ENCODE measurements at places on chromosomes 12 and 14. TPM values are rescaled to one million over a fixed set of nuclear protein-coding genes. Genes with fewer than 3 reads are reported as not detected.

GRCh38 chr12:87922736-87923135 is 106.5 kb downstream of the C12orf50 start:
- DNase-seq = no peak

GRCh38 chr14:104361921-104362681 is 217.5 kb upstream of the C14orf180 start:
- DNase-seq = peak; percentile 35

DNA sequence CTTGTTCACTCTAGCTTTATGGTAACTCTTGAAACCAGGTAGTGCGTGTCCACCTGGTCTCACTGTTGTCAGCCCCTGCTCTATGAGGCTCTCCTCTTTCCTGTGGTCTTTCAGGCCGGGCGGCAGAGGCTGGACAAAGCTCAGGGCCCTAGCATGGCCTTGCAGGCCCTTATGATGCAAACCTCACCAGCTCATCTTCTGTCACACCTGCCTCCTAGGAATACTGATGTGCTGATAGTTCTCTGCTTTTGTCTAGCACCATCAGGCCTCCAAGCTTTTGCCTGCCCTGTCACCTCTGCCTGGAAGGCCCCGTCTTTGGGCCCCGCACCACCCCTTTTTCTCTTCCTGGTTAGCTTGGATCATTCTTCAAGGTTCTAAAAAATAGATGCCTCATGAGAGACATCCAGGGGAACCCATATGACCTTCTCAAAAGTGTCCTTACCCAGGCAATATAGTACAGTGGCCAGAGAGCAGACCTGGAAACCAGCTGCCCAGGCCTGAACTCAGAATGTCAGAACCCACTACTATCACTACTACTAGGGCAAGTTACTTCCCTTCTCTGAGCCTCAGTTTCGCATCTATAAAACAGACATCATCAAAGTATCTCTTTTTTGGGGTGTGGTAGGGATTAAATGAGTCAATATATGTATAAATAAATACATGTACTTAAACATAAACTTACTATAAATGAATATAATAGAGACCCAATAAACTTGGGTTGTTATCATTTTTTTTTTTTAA is 91.7 kb downstream of the ZFP36L1 start:
- DNase-seq = no peak

DNA sequence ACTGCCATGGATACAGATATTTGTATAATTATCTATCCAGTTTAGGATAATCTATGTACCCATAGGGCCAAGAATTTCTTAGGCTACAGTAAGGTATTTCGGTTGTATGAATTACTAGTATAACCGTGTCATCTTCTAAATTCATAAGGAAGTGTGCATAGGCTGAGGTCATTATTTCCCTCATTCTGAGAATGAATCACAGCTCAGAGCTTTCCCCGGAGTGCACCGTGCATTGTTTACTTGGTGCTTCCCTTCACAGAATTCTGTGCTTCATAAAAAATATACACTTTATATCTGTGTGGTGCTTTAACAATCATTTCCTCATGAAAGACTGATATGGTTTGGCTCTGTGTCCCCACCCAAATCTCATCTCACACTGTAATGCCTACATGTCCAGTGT is 514.1 kb downstream of the ETNK1 start:
- no peak for DNase-seq

Gene TAS2R9
- not detected for total RNA-seq

GRCh38 chr14:34325493-34325892 is 136.5 kb downstream of the SPTSSA start:
- DNase-seq = no peak

Gene MYH6
- total RNA-seq = not detected

Gene PRH2
- not detected for total RNA-seq

Measured in endodermal cell (in vitro differentiated cells).